Stimulated activated CD4-positive, alpha-beta T cell treated with anti-CD3 and anti-CD28 coated beads, Interleukin-12 subunit alpha, Interleukin-12 subunit beta, amount 100 ng/mL, for 4 hours (primary cell): ENCODE measurements at places on chromosomes 3 and 15.

GRCh38 chr3:68017069-68017468, 362.7 kb upstream of the SUCLG2 start:
- no peak for DNase-seq

DNA sequence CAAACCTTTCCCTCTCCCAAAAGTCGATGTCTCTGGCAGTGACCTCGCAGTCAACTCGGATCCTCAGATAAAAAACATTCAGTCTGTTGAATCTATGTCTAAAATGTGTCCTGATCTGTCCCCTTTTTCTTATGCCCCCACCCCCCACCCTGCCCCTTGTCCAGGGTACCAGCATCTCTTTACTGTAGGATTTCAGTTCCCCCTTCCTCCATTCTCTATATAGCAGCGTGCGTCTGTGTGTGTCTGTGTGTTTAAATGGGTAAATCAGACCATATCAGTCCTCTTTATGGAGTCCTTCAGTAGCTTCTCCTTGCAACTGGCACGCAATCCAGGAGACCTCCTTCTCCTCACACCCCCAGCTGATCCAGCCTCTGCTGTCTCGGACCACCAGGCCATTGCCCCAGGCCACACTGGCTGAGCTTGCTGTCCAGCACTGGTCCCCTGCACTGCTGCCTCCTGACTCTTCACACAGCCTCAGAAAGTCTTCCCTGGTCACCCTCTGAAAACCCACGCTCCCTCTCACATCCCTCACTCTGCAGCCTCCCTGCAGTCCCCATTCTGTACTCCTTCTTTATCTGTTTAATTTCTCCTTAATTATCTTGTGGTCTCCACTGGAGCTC, 1.5 kb downstream of the LRRK1 start:
- no peak for DNase-seq

GRCh38 chr15:36185845-36186244, 393.6 kb upstream of the CDIN1 start:
- no peak for DNase-seq

DNA sequence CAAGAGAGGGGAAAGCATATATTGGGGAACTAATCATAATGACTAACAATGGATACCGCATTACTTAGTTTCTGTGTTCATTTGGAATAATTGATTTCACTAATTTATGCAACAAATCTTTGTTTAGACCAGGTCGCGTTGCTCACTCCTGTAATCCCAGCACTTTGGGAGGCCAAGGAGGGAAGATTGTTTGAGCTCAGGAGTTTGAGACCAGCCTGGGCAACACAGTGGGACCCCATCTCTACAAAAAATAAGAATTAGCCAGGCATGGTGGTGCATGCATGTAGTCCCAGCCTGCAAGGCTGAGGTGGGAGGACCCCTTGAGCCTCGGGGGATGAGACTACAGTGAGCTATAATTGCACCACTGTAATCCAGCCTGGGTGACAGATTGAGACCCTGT, 585.7 kb upstream of the CBLB start:
- no peak for DNase-seq

DNA sequence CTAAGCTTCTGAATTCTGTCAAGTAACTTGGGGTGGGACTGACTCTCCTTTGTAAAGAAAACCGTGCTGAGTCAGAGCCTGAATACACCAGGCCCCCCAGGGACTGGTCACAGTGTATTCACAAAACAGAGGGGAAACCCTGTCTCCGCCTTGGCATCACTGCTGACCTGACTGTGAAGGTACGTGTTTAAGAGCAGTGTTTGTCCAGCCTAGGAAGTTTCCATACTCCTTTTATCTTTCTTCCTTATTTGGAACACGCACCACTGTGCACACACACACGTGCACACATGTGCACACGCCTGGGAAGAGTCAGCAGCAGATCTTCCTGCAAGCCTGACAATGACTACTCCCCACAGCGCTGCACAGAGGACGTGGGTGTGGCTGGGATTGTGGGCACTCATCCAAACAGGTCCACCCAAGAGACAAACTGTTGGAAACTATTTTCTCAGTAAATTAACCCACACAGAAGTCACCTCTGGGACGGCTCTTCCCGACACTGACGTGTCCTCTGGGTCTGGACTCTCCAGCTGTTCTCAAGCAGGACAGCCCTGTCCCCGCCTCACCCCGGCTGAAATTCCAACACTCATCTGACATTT, 87.7 kb downstream of the ATP10A start:
- DNase-seq: no peak

DNA sequence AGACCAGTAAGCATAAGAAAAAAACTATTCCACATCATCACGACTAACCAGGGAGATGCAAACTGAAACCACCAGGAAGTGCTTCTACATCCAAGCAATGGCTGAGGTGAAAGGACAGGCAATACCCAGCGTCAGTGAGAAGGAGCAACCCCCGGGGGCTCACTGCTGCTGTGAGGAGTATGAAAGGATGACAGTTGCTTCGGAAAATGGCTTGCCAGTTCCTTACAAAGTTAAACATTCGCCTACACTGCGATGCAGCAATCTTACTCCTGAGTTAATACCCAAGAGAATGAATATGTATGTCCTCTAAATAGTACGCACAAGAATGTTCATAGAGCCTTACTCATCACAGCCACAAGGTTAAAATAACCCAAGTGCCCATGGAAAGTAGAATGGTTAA, 13.3 kb upstream of the PLXNA1 start:
- no peak for DNase-seq

- no peak for DNase-seq
Measured at GRCh38 chr3:69235882-69236281, 113.5 kb upstream of the LMOD3 start.

DNA sequence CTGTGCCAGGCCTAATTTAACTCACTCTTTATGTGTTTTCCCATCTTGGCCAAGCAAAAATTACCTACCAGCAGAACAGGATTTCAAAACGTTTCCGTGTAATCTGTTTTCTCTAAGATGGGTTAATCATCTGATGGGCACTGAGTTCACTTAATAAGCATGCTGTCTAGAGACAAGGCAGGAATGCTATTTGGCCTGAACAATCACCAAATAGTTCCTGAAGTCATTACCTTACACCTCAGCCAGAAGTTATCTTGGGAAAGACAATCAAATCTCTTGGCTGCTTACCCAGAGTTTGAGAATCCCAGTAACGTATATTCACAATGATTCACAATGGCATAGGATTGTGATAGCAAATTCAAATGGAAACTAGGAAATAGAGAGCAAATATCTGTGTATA, 779.1 kb downstream of the CADM2 start:
- DNase-seq: no peak

DNA sequence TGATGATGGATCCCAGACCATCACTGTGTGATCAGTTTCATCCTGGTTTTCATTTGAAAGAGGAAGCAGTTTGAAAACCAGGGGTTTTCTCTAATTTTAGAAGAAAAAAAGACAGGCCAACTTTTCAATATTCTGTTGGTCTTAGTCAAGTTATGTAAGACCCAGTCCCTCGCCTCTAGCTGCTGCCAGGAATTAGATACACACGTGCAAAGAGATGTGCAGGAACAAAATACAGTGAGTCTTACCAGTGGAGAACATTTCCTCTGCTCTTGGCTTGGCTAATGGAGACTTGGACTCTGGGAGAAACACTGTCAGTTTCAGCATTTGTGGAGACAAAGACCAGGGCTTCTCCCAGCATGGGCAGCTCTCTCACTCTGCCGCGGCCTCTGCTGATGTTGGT, 214.9 kb upstream of the C2CD4B start:
- DNase-seq: no peak

DNA sequence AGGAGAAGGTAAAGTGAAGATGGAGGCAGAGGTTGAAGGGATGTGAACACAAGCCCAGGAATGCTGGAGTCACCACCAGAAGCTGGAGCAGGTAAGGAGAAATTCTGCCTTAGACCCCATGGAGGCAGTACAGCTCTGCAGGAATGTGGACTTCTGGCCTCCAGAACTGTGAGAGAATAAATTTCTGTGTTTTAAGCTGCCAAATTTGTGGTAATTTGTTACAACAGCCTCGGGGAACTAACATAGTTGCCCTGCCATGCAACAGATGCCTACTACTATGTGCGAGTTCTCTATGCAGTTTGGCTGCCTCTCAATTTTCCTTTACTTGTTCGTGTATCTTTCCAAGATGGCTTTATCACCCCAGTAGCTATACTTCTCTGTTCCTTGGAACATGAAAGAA, 394.1 kb downstream of the TUSC7 start:
- no peak for DNase-seq

GRCh38 chr3:156535162-156535627, 19.7 kb downstream of the SSR3 start:
- no peak for DNase-seq

DNA sequence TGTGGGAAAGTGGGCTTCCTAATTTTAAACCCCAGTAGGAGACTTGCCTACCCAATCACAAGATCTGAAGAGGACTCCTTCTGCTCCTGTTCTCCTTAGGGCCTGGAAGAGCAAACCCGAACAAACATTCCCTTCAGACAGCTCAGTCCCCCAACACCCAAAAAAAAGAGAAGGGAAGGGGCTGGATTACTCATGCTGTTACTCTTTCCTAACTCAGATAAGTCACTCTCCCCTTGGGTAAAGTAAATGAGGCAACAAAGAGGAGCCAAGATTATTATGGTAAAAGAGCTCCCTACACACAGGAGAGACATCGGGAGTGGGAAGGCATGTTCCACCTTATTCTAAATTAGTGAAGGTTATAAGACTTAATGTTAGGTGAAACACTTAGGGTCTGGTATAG, 18.1 kb upstream of the LEKR1 start:
- DNase-seq: no peak

DNA sequence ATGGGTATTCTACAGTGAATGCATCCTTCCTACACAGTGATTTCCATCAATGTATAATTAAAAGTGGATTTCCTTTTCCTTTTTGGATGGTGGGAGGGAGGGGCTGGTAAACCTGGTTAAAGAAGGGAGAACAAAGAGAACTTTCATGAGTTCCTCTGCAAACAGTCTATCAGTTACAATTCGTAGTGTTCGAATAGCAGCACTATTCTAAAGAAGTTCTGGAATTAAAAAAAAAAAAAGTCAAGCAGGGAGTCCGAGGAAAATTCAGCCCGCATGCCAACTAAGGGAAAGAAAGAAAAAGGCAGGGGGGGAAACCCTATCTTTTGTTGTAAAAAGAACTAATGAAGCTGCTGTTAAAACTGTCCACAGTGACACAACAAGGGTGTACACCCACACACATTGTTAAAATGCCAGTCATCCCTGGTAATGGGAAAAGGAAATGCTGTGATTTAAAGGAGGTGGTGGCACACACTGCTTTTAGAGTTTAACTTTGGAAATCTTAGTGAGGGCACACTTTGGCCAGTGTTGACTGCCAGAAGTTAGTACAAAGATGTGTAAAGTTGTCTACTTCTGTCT, 521.2 kb downstream of the ZIC1 start:
- DNase-seq: no peak

GRCh38 chr3:146970236-146970635, 365.1 kb upstream of the PLSCR5 start:
- no peak for DNase-seq

- DNase-seq: no peak
Measured at GRCh38 chr3:17602126-17602525, 140.3 kb downstream of the TBC1D5 start.

DNA sequence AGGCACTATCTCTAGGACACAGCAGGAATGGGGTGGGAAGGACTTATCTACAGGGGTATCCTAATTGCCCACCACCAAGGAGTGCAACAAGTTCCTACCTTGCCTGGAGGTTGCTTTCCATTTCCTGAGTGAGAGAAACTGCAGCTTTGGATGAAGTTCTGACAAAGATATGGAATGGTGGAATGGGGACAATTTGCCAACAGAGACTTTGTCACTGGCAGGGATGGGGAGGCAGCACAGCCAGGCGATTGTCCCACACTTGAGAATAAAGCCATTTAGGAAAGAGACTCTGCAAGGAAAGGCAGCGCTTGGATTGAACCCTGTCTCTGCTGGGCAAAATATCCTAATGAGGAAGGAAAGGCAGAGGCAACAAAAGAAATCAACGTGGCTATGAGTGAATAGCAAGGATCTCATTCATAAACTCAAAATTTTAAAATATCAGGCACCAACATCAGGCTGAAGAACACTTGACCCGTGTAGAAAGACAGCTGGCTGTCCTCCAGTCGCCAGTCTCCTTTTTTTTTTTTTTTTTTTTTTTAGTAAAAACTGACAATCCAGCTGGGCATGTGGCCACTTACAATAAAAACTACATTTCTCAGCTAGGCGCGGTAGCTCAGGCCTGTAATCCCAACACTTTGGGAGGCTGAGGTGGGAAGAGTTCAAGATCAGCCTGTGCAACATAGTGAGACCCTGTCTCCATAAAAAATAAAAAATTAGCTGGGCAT, 31.6 kb upstream of the PDE8A start:
- DNase-seq: no peak

DNA sequence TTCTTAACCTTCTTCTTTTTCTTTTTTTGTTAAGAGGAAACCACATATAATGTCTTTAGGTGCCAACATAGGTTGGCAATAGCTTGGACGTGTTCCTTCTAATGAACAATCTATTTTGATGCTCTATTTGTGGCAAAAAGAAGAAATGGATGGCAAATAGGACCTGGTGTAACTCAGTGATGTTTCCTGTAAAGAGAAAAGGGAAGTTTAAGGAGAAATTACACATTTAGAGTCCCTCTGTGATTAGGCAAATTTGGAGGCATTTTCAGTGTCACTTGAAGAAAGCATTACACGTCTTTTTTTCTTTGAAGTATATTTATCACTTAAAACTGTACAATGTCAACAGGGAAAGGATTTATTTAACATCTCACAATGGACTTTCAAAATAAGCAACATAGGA, 327.1 kb downstream of the ZIC1 start:
- no peak for DNase-seq

DNA sequence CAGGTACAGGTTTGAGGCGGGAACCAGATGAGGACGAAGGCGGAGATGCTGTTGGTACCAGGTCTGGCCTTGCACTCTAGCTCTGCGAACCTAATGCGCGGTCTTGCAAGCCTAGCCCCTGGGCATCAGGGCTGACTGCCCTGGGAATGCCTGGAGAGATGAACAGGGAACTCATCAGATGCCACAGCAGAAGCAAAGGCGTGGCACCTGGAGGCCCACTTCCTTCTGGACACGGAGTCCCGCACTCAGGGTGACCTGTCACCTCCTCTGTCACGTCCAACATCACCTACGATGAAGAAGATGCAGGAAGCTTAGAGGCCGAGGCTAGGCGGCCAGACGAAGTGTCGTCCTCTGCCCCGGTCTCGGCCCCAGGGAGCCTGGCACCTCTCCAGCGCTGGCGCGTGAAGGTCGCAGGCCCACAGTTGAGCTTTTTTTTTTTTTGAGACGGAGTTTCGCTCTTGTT, 9.4 kb downstream of the RPLP1 start:
- DNase-seq: no peak

GRCh38 chr3:50212502-50212901, 7.4 kb downstream of the SLC38A3 start:
- DNase-seq: no peak

DNA sequence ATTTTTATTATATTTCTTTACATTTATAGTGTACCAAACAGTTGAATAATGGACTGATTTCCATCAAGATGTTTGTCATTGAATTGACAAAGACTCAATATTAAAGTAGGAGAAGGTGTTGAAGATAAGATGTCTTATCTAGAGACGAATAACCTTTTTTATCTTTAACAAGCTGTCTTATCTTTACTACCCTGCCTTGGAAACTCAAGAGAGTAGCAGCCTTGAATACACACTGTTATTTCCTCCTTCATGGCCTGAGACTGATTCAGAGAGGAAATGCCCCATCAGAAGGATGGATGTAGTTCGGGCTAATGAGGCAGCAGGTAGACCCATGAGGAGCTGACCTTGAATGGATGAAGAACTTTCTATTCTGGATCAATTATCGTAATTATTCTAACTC, 365.1 kb upstream of the SEMA6D start:
- DNase-seq: no peak

- DNase-seq: no peak
Measured at GRCh38 chr3:39143051-39143885, 10.1 kb downstream of the CSRNP1 start.
